Putamen (tissue), 1 donor: ENCODE measurements at places on chromosomes 7 and 10.

DNA sequence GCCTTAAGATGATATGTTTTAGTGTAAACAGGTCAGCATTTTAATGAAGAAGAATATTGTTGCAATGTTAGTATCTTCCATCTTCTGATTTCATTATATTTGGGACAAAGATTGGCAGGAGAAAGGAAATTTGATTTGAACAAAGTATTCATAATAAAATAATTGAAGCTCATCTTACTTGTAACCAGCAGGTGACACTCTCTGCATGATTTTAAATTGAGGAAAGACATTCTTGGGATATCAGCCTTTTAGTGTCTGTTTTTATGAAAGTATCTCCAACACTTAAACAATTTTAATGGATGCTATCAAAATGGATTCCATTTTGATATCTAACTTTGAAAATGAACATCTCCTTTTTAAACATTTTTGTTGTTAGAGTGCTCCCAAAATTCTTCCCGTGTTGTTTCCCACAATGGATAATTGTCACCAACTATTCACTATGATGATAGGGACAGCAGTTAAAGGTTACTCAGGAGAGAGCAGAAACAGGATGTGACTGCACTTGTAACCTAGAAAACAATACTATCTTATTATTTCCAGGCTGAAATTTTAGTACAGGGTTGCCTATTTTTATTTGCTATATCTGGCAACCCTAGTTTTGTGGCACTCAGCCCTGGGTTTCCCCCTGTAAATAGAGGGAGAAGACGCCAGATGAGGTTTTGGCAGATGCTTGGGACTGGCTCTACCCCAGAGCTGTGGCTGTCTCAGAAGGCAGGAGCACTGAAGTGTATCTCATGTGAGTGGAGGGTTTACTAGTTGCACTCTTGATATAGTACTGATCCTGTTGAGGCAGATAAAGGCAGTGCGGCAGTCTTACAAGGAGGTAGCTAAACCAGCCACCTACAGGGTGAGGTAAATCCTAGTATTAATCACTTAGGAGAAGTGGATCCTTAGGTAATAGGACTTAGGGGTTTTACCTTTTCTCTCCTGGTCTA, 31.0 kb upstream of the ABCB4 start:
- DNase-seq, result peak; percentile 4

- no peak for DNase-seq
These were observed 49.8 kb downstream of the STK31 start for GRCh38 chr7:23759671-23760391.

DNA sequence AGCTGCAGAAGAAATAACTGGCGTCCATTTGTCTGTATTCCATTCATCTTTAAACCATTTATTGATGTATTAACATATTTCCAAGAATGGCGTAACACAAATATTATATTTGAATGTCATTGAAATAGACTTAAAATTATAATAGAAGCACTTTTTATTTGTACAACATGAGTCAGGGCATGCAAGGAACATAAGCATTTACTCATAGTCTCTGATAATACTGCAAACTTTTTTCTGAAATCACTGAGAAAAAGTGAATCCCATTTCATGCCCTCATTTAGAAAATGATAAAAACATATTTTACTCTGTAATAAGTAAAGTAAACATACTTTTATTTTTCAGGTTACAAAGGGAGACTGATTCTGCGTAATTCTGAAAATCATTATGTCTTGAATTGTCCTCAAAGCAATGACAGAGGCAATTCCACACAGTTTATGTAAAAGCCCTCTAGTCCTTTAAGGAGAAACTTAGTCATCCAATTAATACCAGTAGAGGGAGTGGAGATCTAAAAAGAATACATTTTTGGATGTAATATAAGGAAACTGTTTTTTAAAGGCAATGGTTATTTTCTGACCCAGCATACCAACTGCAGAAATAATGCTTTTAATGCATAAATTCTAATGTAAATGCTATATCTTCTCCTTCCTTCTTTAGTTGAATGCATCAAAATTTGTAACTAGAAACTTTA, 58.1 kb downstream of the AGMO start:
- no peak for DNase-seq

GRCh38 chr10:120972259-120972658, 121.1 kb downstream of the WDR11 start:
- DNase-seq, result no peak

GRCh38 chr7:70764701-70765208, 367.2 kb upstream of the GALNT17 start:
- DNase-seq, result no peak

DNA sequence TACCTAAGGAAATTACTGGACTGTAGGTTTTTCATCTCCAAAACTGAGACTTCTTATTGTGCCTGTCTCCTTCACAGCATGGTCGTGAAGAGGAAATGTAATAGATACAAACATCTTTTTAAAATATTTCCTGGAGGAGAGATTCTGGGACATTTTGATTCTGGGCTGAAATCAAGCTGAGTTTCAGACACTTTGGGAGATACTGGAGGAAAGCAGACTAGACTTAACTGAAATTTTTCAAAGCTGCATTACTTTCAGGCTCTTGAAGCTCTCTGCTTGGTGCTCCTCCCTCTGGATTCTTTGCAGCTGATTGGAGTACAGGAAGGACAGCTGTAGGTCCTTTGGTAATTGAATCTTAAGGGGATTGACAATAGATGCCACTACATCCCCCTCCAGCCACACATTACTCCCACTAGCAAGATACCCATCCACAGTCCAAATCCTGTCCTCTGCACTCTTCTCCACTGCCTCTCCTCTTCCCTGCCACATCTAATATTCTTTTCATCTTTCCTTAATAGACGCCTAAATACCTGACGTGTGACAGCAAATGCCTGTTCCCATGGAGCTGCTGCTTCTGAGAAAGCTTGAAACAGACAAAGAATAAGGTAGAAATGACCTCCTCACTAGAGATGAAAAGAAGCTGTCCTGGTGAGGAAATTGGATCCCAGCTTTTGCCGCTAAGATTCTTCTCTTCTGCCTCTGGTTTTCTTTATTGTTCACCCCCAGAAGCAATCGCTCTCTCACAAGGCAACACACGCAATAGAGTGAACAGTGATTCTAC, 111.5 kb upstream of the PHYHIPL start:
- peak; percentile 30 for DNase-seq

GRCh38 chr10:23345861-23346260, 1.3 kb upstream of the C10orf67 start:
- DNase-seq, result peak; percentile 55

GRCh38 chr10:93461807-93462178, 20.3 kb downstream of the MYOF start:
- no peak for DNase-seq

GRCh38 chr10:10792681-10793080, 225.0 kb upstream of the CELF2 start:
- DNase-seq, result no peak

DNA sequence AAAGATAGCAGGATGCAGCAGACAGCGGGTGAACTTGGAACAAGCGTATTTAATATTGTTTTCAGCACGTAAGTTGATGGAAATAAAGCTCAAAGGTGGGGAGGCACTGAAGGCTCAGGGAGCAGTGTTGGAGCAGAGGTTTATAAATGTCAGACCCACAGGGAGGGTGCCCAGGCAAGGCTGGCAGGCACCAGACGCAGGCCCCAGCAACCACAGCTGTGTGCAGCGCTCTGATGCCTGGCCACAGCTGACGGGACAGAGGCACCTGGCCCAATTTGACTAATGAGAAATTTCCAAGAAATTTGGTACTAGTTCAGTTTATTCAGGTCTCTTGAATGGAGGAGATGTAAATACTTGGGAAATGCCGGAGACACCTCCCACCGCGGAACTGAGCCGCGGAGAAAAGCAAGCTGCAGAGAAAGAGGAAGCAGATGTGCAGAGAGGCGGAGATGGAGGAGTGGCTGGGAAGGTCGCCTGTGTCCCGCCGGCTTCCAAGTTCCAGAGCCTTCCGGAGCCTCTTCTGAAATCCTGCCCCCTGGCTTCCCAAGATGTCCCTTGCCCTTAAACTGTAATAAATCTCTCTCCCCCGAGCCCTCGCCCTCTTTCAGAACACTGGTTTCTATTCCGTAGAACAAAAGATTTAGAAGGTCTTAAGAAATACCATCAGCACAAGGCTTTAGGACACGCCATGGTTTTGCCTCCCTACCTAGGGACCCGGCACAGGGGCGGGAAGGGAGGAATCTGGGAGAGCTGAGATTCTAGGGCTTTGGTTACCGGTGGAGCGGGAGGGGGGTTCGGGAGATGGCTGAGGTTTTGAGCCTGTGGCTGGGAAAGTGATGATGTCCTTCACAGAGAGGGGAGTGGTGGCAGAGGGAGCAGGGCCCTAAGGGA, 38.4 kb upstream of the PLXNA4 start:
- peak; percentile 6 for DNase-seq

- DNase-seq, result no peak
These were observed 13.4 kb upstream of the ARL4A start for GRCh38 chr7:12674053-12674452.

DNA sequence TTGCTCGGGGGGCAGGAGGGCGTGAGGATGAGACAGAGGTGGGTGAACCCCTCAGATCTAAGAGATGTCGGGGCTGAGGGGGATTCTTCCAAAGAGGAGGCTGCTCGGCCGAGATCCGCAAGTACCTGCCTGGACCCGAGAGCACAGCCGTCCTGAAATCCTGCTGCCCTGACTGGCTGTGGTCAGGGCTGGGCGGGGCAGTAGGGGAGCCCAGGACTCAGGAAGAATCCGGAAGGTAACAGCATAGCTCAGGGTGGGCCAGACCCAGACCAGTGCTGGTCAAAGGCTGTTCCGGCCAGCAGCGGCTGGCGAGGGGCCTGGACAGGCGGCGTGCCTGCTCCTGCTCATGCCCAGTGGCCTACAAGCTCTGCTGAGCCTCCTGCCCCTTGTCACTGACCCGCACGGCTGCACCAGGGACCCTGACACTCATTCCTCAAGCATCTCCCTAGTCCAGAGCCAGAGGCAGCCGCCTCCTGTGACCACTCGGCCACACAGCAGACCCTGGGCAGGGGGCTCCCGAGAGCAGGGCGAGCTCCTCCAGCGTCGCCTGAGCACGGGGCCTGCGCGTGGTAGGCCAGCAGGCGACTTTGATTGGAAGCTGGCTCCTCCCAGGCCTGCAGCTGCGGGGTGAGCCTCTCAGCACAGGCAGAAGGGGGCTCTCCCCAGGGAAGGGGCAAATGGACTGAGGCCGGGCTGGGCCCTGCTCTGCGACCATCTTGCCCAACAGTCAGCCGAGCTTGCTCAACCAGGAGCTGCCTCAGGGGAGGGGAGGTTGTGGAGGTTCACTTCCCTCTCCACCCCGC, 3.1 kb upstream of the ADAP1 start:
- DNase-seq, result no peak

DNA sequence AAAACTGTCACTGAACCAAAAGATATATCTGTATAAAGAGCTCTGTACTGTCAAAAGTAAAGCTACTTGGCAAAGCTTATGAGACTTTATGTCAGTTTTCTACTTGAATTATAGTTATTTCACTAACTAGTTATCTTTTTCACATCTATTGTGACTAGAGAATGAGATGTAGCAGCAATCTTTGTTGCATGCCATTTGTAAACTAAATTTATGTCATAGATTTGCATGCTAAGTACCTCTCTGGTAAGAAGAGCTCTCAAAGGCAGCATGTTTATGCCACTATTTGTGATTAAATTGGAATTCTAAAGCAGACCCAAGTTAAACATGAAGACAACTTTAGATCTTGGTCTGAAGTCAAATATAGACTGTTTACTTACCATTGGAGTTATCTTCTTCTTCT, 300.6 kb downstream of the CNTNAP2 start:
- no peak for DNase-seq

DNA sequence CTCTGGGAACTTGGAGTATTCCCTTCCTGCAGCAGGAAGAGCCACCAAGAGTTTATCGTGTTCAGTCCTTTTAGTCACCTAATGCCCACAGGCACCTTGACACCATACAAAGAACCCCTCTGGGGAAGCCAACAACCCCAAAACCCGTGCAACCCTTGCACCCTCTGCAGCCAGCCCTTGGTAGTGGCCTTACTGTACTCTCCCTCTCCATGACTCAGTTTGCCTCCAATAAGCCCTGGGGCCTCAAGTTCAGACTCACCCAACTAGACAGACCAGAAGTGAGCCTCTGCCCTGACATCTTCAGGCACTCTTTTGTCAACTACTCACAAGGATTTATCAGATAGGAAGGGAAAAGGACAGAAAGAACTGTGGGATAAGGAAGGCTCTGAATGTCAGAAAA, 30.9 kb downstream of the KCNMA1 start:
- no peak for DNase-seq

GRCh38 chr7:155667241-155667829, 22.9 kb downstream of the RBM33 start:
- no peak for DNase-seq

- no peak for DNase-seq
These were observed 98.5 kb upstream of the KDM7A start for GRCh38 chr7:140275069-140275965.

- DNase-seq, result no peak
These were observed 342.7 kb upstream of the KLF6 start for GRCh38 chr10:4127518-4128315.

GRCh38 chr7:15720849-15721471, 34.5 kb upstream of the MEOX2 start:
- DNase-seq, result peak; percentile 30

DNA sequence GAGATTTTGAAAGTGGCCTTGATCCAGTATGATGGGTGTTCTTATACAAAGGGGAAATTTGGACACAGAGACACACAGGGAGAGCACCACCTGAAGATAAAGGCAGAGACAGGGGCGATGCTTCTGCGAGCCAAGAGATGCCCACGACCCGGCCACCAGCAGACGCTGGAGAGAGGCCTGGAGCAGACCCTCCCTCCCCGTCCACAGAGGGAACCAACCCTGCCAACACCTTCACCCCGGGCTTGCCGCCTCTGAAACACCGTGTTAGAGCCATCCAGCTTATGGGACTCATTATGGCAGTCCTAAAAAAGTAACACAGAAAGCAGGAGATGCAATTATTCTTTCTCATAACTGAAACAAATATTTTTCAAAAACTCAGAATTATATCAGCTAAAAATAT, 303.3 kb upstream of the SHH start:
- no peak for DNase-seq

- no peak for DNase-seq
These were observed 45.6 kb downstream of the PDIA4 start for GRCh38 chr7:148982654-148983199.

DNA sequence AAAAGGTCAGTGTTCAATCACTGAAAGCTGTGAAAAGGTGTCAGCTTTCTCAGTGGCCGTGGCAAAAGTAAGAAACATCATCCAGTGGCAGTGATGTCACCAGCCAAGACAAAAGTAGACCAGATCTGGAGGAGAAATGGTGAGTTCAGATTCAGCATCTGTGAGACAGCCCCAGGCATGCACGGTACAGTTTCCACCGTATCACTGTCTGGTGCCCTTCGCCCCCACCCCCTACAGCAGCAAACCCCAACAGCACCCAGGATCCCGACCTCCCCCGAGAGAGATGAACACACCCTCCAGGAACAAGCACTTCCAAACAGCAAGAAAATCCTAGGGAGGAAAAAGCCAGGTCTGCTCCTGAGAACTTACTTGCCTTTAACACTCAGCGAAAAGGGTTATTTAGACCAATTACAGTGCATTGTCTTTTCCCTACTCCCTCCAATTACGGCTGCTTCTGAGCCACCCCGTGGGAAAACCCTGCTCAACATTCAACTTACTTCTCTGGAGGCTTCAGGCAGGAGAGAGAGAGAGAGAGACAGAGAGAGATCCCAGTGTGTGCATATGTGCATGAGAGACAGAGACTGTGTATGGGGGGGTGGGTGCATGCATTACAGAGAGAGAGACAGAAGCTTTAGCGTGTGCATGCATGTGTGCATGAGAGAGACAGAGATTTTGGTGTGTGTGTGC, 189.6 kb downstream of the GRID1 start:
- no peak for DNase-seq

GRCh38 chr10:93379731-93380575, 102.2 kb downstream of the MYOF start:
- DNase-seq, result no peak
